Activated CD8-positive, alpha-beta T cell treated with anti-CD3 and anti-CD28 coated beads for 36 hours (primary cell): ENCODE measurements at places on chromosomes 4 and X. TPM values are rescaled to one million over a fixed set of nuclear protein-coding genes. Genes with fewer than 3 reads are reported as not detected.

The ADGRG4 gene
- total RNA-seq, result not detected

The TBX22 gene
- total RNA-seq, result not detected

The SLC4A4 gene
- 0.81 TPM for total RNA-seq

- H3K4me3 ChIP-seq, result no peak overlapping the region
- no peak overlapping the region for H3K27ac ChIP-seq
- DNase-seq, result no peak
- no peaks in the 10 kb centered on the region for H3K36me3 ChIP-seq
- H3K27me3 ChIP-seq, result peaks cover 3% of the 10 kb centered on the region
- peaks cover 3% of the 10 kb centered on the region for H3K4me1 ChIP-seq
These were observed 57.0 kb upstream of the SORCS2 start for GRCh38 chr4:7135389-7135746.

DNA sequence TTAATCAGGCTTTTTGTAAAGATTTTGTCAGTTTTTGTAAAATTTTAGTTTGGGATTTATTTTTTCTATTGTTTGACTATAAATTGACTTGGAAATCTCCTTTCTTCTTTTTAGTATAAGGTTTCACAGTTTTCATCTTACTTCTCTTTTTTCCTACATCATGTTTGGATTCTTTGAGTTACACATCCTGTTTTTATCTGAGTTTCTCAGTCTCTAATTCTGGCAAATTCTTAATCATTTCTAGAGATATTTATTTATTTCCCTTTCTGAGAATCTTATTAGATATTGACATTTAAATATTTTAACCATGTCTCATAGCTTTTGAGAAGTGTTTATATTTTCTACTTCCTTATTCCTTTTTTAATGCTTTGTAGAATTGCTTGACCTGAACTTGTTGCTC is 20.7 kb downstream of the USP53 start:
- no peak for DNase-seq
- peaks cover 74% of the 10 kb centered on the region for H3K4me1 ChIP-seq
- peak overlapping the region; percentile 26 for H3K4me3 ChIP-seq

DNA sequence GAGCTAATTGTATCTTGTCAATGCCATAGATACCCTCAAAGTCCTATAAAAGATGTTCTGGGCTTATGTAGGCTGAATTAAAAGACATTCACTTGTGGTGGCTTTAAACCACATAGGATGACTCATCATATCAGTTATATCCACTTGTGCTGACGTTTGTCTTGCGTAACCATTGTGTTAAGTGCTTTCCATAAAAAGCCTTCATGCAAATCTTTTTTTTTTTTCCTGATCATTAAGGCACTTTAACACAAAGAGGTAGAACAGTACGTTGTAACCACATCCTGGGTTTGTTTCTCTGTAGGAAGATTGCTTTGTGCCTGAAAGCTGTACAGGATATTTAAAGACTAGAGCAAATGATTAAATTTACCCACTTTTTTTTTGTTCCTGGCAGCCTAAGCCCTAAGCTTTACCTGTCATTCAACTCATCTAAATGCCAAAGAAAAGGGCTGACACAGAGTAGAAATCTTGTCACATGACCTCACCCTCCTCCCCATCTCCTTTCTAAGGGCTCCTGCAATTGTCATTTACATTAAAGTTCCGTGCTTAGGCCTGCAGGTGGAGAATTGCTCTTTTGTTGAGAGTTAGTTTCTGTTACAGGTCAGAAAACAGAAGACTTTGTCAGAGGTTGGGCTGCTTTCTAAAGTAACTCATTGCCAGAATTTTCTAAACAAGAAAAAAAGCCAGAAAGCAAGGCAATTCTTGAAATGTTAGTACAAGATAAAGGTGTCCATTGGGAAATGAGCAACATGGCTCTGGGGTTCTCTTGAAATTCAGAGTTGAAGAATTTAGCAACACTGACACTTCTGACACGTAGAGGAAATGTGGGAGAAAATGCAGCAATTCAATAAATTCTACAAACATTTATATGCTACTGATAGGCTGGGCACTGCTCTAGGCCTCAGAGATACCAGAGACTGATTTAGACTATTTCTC is 555.6 kb downstream of the PPARGC1A start:
- no peak overlapping the region for H3K4me3 ChIP-seq
- no peaks in the 10 kb centered on the region for H3K27me3 ChIP-seq
- H3K27ac ChIP-seq, result peak overlapping the region; percentile 83
- peaks cover 33% of the 10 kb centered on the region for H3K4me1 ChIP-seq

GRCh38 chr4:123381996-123382395 is 14.6 kb upstream of the SPRY1 start:
- no peak overlapping the region for H3K27ac ChIP-seq
- no peaks in the 10 kb centered on the region for H3K36me3 ChIP-seq
- DNase-seq, result no peak
- no peaks in the 10 kb centered on the region for H3K27me3 ChIP-seq
